Natural killer cell (primary cell): ENCODE measurements at places on chromosomes 2 and 18. TPM values are rescaled to one million over a fixed set of nuclear protein-coding genes. Genes with fewer than 3 reads are reported as not detected.

Gene COL4A4
- total RNA-seq, result 0.31 TPM

Gene ZFP36L2
- total RNA-seq, result 428 TPM

Gene NCKAP1
- 8.4 TPM for total RNA-seq

Gene COLEC11
- not detected for total RNA-seq

Gene SCYGR4
- total RNA-seq, result not detected

Gene SGPP2
- 0.25 TPM for total RNA-seq

Gene ARL5A
- 39.9 TPM for total RNA-seq

Gene IL1RL1
- total RNA-seq, result 68.1 TPM

Gene CIDEA
- total RNA-seq, result not detected

Gene IL18RAP
- total RNA-seq, result 309 TPM

Gene APCDD1
- total RNA-seq, result not detected

Gene KCNG2
- not detected for total RNA-seq

Gene REG1B
- not detected for total RNA-seq

Gene IL1RL2
- not detected for total RNA-seq

Gene ALLC
- not detected for total RNA-seq

Gene FHL2
- 0.26 TPM for total RNA-seq

Gene NLRC4
- 0.36 TPM for total RNA-seq

Gene ESPNL
- not detected for total RNA-seq
